ENCODE measurements at places on chromosomes 16 and 17.

DNA sequence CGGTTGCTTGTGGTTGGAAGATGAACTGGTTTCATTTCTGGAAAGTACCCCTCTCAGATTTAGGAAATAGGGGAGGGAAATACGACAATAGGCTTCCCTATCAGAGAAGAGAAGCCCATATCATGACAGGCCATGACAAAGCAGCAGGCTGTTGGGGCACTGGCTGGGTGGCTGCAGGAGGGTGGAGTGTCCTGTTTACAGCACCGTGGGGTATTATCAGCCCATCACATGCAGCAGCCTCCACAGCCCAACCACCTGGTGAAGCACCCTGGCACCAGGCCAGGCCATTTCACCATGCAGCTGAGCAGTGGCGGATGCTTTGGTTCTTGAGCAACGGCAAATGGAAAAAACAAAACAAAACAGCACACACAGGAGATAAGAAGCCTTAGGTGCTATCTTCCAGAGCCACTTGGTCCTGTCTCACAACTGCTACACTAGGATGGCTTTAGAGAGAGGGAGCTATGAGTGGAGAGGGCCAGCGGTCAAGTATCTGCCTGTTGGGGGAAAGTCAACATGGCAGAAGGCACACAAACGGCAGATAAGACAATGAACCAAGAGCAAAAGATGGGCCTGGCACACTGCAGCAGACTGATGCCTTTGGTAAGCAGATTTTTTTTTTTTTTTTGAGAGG is 24.2 kb downstream of the FAM117A start:
- DNase-seq: peak; percentile 79

GRCh38 chr17:36876966-36877365 is 60.3 kb upstream of the LHX1 start:
- DNase-seq: no peak

DNA sequence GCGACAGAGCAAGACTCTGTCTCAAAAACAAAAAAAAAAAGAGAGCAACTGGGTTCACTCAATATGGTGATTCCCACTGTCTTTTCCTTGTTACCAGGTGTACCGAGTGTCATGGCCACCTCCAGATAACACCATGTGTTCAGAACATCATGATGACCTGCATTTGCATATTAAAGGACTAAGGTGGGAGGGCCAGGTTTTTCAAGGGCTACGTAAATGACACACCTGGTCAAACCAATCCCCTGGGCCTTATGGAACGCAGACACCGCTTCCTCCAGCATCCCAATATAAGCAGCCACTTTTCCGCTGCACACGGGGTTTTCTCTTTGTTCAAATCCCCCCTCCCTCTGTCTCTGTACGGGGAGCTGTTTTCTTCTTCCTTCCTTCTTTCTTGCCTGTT is 29.3 kb downstream of the WSCD1 start:
- no peak for DNase-seq

GRCh38 chr17:65027305-65027704 is 29.2 kb downstream of the GNA13 start:
- peak; percentile 64 for DNase-seq

- DNase-seq: no peak
Measured at GRCh38 chr16:21263640-21264570, 14.2 kb downstream of the CRYM start.

- no peak for DNase-seq
Measured at GRCh38 chr16:88406096-88407041, 23.6 kb downstream of the ZNF469 start.

DNA sequence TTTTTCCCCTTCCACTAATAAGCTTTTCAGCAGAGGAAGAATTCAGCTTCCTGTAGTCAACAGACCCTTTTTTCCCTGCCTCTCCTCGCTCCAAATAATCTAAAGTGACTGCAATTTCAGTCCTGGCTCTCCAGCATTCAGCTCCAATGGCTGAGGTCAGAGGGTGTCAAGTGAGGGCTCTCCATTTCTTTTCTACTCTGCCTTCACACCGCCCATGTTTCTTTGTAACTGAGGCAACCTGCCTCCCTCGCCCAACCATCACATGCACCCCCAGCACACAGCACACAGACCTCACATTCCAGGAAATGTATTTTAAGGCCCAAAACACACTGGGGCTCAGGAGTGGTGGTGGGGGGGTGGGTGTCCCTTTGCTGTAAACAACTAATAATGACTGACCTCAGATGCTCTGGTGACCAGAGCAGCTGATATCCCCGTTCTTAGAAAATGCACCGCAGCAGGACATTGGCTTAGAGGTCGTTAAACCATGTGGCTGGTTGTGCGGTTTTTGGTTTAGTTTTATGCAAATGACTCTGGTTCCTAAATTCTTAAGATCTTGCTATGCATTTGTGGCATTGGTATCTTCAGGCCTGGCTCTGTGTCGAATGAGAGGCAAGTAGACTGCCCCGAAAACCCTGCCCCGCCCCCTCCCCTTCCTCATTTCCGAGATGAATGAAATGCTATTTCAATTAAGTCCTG is 203.6 kb downstream of the ZFHX3 start:
- DNase-seq: no peak
